ENCODE measurements at places on chromosomes 13 and 19.

DNA sequence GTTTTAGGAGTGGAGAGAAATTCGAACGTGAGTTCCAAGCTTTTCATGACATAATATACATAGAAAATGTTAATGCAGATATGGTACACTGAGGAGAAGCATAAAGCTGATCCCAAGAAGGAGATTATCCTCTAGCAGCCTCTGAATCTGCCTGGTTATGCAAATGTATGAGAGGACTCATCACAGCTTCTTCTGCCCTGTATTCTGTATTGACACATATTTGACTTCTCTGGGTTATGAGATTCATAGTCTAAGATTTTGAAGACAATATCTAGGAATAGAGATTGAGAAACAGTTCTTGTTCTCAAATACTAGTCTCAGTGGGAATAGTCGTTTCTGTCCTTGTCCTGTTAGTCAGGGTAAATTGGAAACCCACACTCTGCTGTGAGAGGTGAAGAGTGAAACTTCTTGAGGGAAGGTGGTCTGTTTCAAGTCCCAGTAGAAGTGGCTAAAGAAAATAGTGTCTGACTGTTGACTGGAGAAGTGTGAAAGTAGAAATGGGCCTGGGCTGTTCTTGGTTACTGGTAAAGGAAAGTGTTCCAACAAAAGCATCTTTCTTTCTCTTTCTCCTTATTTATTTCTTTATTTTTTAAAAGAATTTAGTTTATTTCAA, 1356.6 kb downstream of the SLITRK5 start:
- DNase-seq: no peak

- DNase-seq: no peak
Measured at GRCh38 chr13:114234266-114234644, 442 bp upstream of the CDC16 start.

DNA sequence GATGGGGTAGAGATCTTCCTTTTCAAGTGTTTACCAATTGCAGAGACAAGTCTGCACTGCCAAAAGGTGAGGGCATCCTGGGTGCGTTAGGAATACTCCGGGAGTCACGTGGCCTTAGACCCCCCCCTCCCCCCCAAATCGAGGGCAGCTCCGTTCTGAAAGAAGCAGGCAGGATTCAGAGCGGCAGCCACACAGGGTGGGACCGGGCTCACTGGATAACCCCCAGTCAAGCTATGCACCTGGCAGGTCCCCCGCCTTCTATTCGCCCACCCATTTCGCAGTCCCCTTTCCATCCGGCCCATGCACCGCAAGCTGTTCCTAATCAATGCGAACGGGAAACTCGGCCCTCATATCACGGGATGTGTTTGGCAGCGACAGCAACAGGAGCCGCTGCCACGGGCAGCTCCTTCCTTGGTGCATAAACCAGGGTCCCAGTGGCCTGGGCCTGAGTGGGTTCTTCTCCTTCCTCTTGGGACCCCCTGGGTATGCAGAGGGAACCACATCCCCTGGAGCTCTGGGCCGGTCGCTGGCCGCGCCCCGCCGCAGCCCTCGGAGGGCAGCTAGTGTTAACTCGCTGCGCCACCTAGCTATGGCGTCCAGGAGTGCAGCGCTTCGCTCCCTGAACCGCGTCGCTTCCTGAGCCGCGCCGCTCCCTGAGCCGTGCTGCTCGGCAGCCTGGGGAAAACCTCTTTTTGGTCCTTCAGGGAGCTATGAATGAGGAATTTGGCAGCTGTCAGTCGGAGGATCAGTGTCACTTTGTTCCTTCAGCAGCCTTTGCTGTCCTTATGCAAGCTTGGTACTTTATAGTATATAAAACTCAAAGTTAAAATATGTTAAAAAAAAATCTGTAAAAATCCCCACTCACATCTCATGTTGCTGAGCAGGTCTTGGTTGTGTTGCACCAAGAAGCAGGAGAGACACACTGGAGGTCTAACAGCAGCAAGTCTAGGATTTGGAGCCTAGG, 41.4 kb downstream of the LYL1 start:
- peak; percentile 86 for DNase-seq

- no peak for DNase-seq
Measured at GRCh38 chr13:93086329-93086728, 140.3 kb upstream of the GPC6 start.

- no peak for DNase-seq
Measured at GRCh38 chr19:33385956-33386355, 12.4 kb downstream of the CEBPG start.

DNA sequence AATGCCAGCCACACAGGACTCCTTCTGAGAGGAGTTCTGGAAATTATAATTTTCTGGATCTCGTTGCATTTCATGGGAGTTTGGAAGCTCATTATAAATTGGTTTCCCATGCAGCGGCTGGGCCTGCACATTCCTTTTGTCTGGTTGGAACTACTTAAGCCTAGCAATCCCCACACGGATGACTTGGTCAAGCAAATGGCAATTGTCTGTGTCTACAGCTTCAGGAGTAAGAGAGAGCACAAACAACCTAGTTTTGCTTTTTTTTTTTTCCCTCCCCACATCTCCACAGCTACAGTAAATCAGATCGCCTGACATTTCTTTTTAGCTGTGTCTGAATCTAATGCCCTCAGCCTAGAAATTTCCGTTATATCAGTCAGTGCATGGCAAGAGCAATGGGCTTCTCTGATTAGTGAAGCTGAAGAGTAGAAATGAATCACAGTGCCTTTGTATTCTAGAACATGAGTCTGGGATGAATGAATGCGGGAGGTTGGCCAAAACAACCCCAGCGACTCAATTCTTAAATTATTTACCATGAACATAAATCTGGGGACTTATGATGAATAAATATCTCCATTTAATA, 15.1 kb downstream of the PCDH8 start:
- DNase-seq: no peak

All from B cell (primary cell).